Endothelial cell (in vitro differentiated cells): ENCODE measurements at places on chromosomes 1 and 21. TPM values are rescaled to one million over a fixed set of nuclear protein-coding genes. Genes with fewer than 3 reads are reported as not detected.

DNA sequence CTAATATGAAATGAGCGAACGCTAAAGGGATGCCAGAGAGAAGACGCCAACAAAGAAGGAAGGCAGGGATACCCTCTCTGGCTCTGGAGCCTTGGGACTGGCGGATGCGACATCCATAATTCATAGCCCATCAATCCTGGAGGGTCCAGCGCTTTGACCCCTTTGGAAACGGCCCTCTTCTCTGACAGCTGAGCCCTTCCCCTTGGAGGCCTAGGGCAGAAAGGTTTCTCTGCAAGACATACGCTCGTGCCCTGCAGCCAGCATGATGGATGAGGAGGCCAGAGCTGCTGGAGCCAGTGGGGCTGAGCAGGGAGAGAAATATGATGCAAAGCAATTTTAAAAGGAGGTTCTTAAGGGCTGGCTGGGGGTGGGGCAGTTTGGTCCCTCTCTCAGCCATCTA, 22.2 kb downstream of the OPTC start:
- H3K27me3 ChIP-seq: peaks cover 12% of the 10 kb centered on the region
- no peak for DNase-seq
- no peak overlapping the region for H3K27ac ChIP-seq
- H3K36me3 ChIP-seq: no peaks in the 10 kb centered on the region
- peaks cover 49% of the 10 kb centered on the region for H3K4me1 ChIP-seq
- no peak overlapping the region for H3K4me3 ChIP-seq

GRCh38 chr21:44450999-44451398, 4.3 kb upstream of the LRRC3 start:
- H3K27me3 ChIP-seq: peaks cover 4% of the 10 kb centered on the region
- H3K4me1 ChIP-seq: no peaks in the 10 kb centered on the region
- no peak for DNase-seq

- H3K36me3 ChIP-seq: peaks cover 28% of the 10 kb centered on the region
- DNase-seq: no peak
- H3K4me3 ChIP-seq: peak overlapping the region; percentile 6
- H3K27me3 ChIP-seq: peaks cover 11% of the 10 kb centered on the region
Measured at GRCh38 chr1:232577772-232578171, 52.2 kb downstream of the SIPA1L2 start.

DNA sequence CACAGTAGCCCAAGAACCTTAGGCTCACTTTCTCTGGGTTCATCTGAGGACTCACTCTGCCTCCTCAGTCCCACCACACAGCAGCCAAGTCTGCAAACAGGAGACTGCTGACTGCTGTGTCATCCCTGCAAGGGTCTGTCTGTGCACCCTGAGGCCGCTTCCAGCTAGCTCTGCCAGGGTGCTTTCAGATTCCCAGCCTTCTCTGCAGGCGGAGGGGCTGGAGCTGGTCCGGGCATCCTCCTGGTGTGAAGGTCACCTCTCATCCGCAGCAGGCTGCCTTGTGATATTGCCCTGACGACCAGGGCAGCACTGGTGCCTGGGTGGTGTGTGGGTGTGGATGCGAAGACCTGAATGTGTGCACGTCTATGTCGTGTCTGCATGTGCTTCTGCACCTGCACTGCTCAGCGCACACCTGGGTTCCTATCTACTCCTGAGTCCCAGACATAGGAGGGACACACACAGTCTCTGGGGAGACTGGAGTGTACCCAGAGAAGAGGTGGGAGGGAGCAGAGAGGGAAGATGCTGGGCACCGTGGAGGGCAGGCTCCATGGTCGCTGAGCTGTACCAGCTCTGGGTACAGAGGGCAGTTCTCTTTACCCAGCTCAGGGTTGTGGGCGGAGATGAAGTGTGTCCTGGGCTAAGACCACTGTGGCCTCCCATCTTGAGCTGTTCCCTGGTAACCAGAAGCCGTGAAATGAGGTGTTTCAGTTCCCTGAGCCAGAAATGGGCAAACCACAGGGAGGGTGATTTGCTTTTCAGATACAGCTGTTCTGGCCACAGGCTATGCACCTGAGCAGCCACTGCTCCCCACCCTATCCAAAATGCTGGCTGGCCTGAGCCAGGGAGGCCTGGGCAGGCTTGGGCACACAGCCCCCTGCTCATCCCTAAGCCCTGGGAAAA, 160.9 kb upstream of the CSF3R start:
- peaks cover 1% of the 10 kb centered on the region for H3K27me3 ChIP-seq
- no peak for DNase-seq
- no peak overlapping the region for H3K27ac ChIP-seq
- H3K36me3 ChIP-seq: no peaks in the 10 kb centered on the region
- H3K4me1 ChIP-seq: no peaks in the 10 kb centered on the region

- no peak for DNase-seq
- H3K4me3 ChIP-seq: no peak overlapping the region
- H3K36me3 ChIP-seq: no peaks in the 10 kb centered on the region
- no peaks in the 10 kb centered on the region for H3K4me1 ChIP-seq
- peaks cover 4% of the 10 kb centered on the region for H3K27me3 ChIP-seq
Measured at GRCh38 chr1:167276969-167277368, 56.3 kb downstream of the POU2F1 start.

DNA sequence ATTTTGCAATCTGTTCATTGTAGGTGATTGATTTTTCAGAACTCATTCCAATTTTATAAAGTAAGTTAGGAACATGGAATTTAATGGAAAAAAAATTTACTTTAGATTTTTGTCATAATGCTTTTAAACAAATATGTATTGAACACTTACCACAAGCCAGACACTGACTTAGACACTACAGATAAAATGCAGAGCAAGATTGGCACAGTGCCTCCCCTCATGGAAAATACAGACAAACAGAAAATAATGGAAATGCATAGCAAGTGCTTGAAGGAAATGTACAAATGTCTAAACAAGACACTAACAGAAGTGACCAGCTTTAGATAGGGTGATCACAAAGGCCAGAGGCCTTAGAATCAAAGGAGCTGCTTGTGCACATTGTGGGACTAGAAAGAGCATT, 260.5 kb upstream of the ADGRL2 start:
- H3K4me3 ChIP-seq: no peak overlapping the region
- no peaks in the 10 kb centered on the region for H3K27me3 ChIP-seq
- no peak overlapping the region for H3K27ac ChIP-seq
- H3K36me3 ChIP-seq: no peaks in the 10 kb centered on the region
- H3K4me1 ChIP-seq: no peaks in the 10 kb centered on the region

DNA sequence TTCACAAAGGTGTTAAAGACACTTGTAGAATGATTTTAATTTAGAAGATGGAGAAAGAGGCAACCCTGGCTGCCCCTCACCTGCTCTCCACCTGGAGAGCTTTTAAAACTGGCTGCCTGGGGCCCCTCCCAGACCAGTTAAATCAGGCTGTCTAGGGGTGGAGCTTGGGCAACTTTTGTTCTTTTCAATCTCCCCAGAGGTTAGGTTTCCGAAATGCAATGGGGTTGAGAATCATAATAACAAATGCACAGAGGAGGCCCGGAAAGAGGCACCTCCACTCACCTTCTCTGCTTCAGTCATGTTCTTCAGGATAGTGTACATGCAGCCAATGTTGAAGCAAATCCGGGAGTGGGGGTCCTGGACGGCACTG, 400 bp downstream of the NCF2 start:
- DNase-seq: no peak
- H3K4me3 ChIP-seq: no peak overlapping the region
- H3K27me3 ChIP-seq: peaks cover 3% of the 10 kb centered on the region
- H3K36me3 ChIP-seq: peaks cover 3% of the 10 kb centered on the region
- H3K27ac ChIP-seq: no peak overlapping the region
- peaks cover 12% of the 10 kb centered on the region for H3K4me1 ChIP-seq

DNA sequence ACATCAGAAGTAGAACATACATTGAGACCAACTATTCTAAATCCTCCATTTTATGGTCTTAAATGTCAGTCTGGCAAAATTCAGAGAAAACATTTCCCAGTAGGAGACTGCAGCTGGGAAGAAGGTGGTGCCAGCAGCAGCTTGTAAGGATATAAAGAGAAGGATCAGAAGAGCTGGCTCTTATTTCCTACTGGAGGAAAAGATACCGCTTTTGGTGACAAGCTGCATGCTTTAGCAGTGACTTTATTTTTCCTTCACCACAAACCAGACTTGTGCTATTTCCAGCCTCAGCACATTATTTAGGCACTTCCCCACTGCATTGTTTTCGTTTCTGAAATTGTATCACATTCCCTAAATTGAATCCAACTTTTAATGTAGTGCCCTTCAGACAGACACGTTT, 28.4 kb downstream of the RNF11 start:
- no peak for DNase-seq
- H3K27me3 ChIP-seq: no peaks in the 10 kb centered on the region
- no peak overlapping the region for H3K4me3 ChIP-seq
- H3K27ac ChIP-seq: peak overlapping the region; percentile 49
- no peaks in the 10 kb centered on the region for H3K36me3 ChIP-seq

GRCh38 chr21:46116776-46117585, 19.1 kb downstream of the COL6A2 start:
- H3K4me3 ChIP-seq: peak overlapping the region; percentile 51
- DNase-seq: peak; percentile 2
- H3K36me3 ChIP-seq: peaks cover 34% of the 10 kb centered on the region
- no peaks in the 10 kb centered on the region for H3K4me1 ChIP-seq

DNA sequence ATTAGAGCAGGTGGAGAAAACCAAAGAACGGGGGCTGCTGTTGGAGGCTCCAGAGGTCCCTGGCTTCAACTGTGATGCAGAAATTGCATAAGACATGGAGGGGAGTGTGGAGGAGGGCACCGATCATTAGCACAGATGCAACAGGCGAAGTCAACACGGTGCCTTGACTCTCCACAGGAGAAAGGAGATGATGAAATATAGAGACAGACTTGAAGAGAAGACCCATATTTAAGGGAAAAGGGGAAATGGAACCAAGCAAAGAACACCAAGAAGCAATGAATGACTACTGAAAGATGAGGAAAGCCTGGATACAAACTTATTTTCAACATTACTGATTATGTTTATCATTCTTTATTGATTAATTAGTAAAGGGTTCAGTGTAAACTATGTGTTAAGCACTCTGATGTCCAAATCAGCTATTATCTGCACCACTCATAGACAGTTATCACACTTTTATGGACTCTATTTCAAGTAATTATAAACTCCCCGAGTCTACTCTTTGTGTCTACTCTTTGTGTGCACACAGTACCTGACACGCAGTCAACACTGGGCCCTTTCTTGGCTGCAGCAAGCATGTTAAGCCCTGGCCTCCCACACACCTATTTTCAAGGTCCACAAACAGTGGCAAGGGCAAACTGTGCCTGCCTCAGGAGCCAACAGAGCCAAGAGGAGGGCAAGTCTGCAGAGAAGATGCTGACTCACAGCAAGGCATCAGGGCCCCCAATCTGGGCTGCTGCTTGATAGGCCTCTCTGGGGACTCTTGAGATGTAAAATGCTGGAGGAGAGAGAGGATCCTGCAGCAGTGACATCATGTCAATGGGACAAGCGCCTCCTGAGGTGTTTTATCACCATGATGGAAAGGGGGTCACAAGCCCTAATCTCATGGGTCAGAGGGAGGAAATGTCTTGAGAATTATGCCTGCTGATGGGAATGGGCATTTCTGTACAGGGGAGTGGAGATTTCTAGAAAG, 17.6 kb downstream of the PCNX2 start:
- H3K27me3 ChIP-seq: no peaks in the 10 kb centered on the region
- no peaks in the 10 kb centered on the region for H3K36me3 ChIP-seq
- no peak overlapping the region for H3K4me3 ChIP-seq
- DNase-seq: no peak
- no peak overlapping the region for H3K27ac ChIP-seq

DNA sequence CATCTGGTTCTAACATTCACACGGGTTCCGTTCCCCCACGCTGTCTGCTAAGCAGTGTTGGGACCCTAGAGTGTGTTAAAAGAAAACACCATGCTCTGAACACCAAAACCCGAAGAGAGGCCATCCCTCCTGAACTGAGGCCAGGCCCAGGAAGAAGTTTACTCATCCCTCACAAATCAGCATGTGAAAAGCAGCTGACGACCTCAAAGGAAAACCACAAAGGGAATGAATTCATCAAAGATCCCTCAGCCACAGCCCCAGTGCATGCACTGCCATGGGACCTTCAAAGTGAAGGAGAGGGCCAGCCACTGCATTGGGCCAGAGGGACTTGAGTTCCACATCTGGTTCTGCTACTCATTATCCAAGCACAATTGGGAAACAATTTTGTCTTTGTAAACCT, 7.0 kb upstream of the PSEN2 start:
- H3K36me3 ChIP-seq: no peaks in the 10 kb centered on the region
- no peak for DNase-seq
- H3K27me3 ChIP-seq: no peaks in the 10 kb centered on the region
- H3K4me1 ChIP-seq: no peaks in the 10 kb centered on the region

DNA sequence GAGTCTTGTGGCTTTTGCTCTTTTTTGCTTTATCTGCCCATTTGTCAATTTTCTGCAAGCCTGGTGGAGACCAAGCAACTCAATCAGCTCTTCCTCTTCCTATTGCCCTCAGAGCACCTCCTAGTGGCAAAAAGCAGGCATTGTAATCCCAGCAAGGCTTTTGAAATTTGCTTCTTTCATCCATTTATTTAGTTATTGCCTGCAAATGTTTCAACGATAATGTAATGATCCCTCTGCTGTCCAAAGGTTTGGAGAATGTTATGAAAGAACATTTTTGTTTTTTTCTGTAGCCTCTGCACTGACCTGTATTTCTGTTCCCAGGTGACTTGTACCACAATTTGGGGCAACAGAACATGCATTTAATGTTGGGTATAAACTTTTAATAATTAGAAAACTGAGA, 127.8 kb downstream of the GABPA start:
- no peak overlapping the region for H3K27ac ChIP-seq
- H3K4me1 ChIP-seq: peaks cover 12% of the 10 kb centered on the region
- H3K4me3 ChIP-seq: no peak overlapping the region
- H3K27me3 ChIP-seq: no peaks in the 10 kb centered on the region
- no peaks in the 10 kb centered on the region for H3K36me3 ChIP-seq

GRCh38 chr1:19273106-19273843, 15.3 kb downstream of the AKR7A3 start:
- no peak overlapping the region for H3K27ac ChIP-seq
- H3K4me1 ChIP-seq: peaks cover 2% of the 10 kb centered on the region
- peaks cover 3% of the 10 kb centered on the region for H3K36me3 ChIP-seq
- peaks cover 7% of the 10 kb centered on the region for H3K27me3 ChIP-seq
- no peak overlapping the region for H3K4me3 ChIP-seq

- H3K4me3 ChIP-seq: no peak overlapping the region
- DNase-seq: no peak
- peaks cover 41% of the 10 kb centered on the region for H3K36me3 ChIP-seq
- no peaks in the 10 kb centered on the region for H3K27me3 ChIP-seq
- H3K4me1 ChIP-seq: peaks cover 5% of the 10 kb centered on the region
Measured at GRCh38 chr1:35851132-35851869, 31.7 kb upstream of the AGO1 start.

DNA sequence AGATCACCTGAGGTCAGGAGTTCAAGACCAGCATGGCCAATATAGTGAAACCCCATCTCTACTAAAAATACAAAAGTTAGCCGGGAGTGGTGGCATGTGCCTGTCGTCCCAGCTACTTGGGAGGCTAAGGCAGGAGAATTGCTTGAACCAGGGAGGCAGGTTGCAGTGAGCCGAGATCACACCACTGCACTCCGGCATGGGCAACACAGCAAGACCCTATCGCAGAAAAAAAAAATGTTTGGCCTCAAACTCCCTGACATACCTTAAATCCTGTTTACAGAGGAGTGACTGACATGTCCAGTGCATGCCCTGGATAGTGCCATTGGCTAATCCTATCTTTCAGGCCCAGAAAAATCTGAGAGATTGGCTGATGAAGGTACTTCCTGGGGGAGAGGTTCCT, 11.8 kb downstream of the DCLRE1B start:
- H3K36me3 ChIP-seq: no peaks in the 10 kb centered on the region
- no peak overlapping the region for H3K27ac ChIP-seq
- no peak overlapping the region for H3K4me3 ChIP-seq
- H3K4me1 ChIP-seq: no peaks in the 10 kb centered on the region
- DNase-seq: no peak

RORC gene
- total RNA-seq: 1.0 TPM

LRRC7 gene
- not detected for total RNA-seq

CHD5 gene
- total RNA-seq: 0.15 TPM

FAM163A gene
- total RNA-seq: not detected

PRDX1 gene
- total RNA-seq: 325 TPM

GORAB gene
- total RNA-seq: 10.3 TPM

RIPPLY3 gene
- total RNA-seq: 86.4 TPM

ELF3 gene
- 0.56 TPM for total RNA-seq
